ENCODE measurements at places on chromosomes 3 and 15. TPM values are rescaled to one million over a fixed set of nuclear protein-coding genes. Genes with fewer than 3 reads are reported as not detected.

MEX3B gene
- total RNA-seq: 1.6 TPM

RFT1 gene
- 19.7 TPM for total RNA-seq

SLC28A2 gene
- not detected for total RNA-seq

INKA1 gene
- 32.7 TPM for total RNA-seq

GRCh38 chr3:65033576-65033975, 345.8 kb upstream of the ADAMTS9 start:
- H3K27me3 ChIP-seq: no peaks in the 10 kb centered on the region
- H3K27ac ChIP-seq: no peak overlapping the region
- H3K4me1 ChIP-seq: no peaks in the 10 kb centered on the region
- no peak overlapping the region for H3K4me3 ChIP-seq

DNA sequence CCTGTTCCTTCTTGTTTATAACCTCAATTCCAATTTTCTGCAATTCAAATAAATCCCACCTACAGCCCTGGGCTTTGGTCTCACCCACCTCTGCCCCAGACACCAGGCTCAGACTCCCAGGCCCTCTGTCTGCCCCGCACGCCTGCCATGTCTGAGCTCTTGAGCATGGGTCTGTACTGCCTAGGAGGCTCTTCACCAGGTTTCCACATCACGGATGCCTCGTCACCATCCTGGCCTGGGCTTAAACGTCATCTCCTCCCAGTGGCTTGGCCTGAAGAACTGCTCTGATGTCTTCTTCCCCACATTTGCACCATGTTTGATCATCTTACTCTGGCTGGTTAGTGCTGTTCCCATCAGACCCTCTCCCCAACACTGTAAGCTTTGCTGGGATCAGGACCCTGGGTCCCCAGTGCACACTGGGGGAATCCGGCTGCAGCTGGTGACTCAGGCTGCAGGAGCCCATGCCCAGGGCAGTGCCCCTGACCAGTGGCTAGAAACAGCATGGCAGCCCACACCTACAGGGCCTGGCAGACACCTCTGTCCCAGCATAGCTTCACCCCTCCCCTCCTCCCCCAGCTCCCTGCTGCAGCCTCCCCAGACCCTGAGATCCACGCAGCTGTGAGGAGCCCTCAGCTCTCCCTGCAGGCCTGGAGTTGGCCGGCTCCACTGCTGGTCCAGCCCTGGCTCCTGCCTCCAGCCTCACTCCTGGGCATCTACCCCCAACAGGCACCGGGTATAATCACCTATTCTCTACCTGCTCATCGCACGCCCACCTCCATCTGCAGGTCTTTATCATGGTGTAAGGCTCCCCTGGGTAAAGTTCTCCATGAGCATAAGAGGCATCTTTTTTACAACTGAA, 162.8 kb upstream of the NSMCE3 start:
- no peak overlapping the region for H3K4me3 ChIP-seq
- no peak for DNase-seq
- H3K4me1 ChIP-seq: no peaks in the 10 kb centered on the region
- peaks cover 4% of the 10 kb centered on the region for H3K27me3 ChIP-seq

DNA sequence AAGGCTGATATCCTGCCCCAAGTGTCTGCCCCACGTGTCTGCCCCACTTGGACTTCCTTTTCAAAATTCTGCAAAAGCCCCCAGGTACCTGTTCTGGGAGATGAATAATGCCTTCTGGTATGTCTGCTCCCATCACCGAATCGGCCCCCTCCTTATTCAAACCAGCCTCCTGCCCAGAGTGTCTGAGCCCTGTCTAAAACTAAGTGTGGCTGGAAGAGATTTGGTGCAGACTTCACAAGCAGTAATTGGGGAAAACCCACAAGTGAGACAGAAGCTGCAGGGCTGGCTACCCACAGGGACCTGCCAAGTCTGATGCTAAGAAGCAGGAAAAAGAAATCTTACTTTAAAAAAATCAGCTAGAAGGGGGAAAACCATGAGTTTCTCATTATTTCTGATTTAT, 85.1 kb downstream of the DUT start:
- no peak overlapping the region for H3K27ac ChIP-seq
- no peaks in the 10 kb centered on the region for H3K27me3 ChIP-seq
- H3K36me3 ChIP-seq: peaks cover 24% of the 10 kb centered on the region
- H3K4me3 ChIP-seq: no peak overlapping the region

DAZL gene
- not detected for total RNA-seq

DNA sequence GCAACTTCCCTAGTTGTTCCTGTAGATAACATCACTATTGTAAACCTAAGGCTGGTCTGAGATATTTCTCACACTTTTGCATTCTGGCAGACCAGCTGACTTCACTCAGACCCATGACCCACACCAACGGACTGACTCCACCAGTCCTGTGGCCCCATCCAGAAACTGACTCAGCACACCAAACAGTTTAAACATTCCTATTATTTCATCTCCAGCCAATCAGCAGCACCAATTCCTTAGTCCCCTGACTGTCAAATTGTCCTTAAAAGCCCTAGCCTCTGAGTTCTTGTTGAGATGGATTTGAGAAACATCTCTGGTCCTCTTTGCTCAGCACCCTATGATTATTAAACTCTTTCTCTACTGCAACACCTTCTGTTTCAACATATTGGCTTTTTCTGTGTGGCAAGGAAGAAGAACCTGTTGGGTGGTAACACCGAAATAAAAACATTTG, 12.2 kb upstream of the IDH2 start:
- H3K36me3 ChIP-seq: no peaks in the 10 kb centered on the region
- no peak for DNase-seq
- H3K4me1 ChIP-seq: no peaks in the 10 kb centered on the region
- no peak overlapping the region for H3K4me3 ChIP-seq
- H3K27ac ChIP-seq: no peak overlapping the region

- DNase-seq: peak; percentile 47
- H3K36me3 ChIP-seq: no peaks in the 10 kb centered on the region
- no peaks in the 10 kb centered on the region for H3K27me3 ChIP-seq
- no peak overlapping the region for H3K27ac ChIP-seq
- H3K4me1 ChIP-seq: peaks cover 30% of the 10 kb centered on the region
Observed at GRCh38 chr3:134339331-134339730, 34.9 kb downstream of the AMOTL2 start.

DNA sequence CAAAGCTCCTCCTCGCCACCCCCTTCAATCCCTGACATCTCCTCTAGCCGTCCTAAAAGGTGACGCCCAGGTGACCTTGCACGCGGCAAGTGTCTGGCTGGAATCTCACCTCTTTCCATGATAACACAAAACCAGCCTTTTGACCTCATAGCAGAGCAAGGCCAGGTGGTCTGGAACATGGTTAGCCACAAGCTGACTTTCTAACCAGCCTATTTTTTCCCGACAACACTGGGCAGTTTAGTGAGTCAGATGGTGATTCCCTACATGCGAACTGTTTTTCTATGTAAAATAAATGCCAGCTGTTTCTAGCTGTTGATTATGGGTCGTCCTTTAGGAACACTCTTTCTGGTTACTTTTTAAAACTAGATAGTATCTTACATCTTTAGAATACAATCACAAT, 243.0 kb downstream of the CD47 start:
- no peaks in the 10 kb centered on the region for H3K27me3 ChIP-seq
- H3K4me3 ChIP-seq: no peak overlapping the region
- no peak overlapping the region for H3K27ac ChIP-seq
- no peak for DNase-seq
- no peaks in the 10 kb centered on the region for H3K36me3 ChIP-seq

DNA sequence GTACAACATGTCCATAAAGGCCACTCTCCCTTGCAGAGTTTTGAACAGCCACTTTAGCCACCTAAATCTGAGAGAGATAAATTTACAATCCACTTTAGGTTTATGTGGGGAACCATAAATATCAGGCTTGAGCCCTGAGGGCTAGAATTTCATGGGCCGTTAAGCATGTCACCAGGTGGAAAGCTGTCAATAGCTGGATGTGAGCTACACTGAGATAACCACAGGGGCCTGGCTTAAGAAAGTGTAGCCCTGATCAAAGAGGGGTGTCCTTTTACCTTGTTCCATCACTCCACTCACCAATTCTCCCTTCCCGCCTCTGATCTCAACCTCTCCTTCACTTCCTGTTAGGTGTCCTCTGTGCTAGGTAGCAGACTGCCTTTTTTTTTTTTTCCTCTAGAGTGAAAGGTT, 172.8 kb upstream of the ICE2 start:
- no peak overlapping the region for H3K4me3 ChIP-seq
- H3K27ac ChIP-seq: no peak overlapping the region
- no peak for DNase-seq
- peaks cover 23% of the 10 kb centered on the region for H3K4me1 ChIP-seq

DNA sequence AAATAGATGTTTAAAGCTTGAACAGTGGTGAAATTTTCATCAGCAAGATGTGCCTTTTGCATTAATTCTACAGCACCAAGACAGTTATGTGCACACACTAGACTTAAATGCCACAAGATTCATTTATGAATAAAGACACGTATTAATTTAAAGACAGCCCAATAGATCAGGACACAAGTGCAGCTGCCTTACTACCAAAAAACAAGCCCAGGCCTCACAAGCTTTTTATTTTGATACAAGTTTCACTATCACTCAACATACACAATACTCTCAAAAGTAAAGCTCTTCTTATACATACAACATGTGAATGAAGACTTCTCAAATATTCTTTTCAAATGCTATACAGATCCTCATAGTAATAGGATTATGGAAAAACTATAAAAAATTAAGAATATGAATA, 2.4 kb downstream of the ACAP2 start:
- no peak for DNase-seq
- no peaks in the 10 kb centered on the region for H3K36me3 ChIP-seq
- peaks cover 37% of the 10 kb centered on the region for H3K4me1 ChIP-seq
- H3K27me3 ChIP-seq: no peaks in the 10 kb centered on the region
- no peak overlapping the region for H3K27ac ChIP-seq

DNA sequence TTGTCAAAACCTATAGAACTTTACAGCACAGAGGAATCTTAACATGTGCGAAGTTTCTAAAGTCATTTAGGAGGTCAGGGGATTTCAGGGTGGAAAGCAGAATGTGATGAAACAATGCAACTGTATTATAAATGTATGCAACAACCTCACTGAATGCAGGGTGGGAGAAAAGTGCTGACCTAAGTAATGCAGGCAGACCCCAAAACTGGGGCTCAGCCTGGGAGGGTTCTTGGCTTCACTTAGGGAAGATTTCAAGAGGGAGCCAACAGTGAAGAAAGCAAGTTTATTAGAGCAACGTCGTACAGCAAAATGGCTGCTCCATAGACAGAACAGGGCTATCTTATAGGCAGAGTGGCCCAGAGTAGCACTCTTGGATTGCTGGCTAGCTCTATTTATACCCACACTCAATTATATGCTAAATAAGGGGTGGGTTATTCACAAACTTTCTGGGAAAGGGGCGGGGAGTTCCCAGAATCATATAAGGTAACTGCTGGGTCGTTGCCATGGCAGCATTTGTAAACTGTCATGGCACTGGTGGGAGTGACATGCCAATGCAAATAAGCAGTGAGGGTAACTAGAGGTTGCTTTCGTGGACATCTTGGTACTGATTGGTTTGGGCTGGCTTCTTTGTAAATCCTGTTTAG, 14.2 kb upstream of the CAND2 start:
- H3K36me3 ChIP-seq: no peaks in the 10 kb centered on the region
- no peak overlapping the region for H3K27ac ChIP-seq
- no peak overlapping the region for H3K4me3 ChIP-seq
- no peak for DNase-seq
- no peaks in the 10 kb centered on the region for H3K4me1 ChIP-seq

- no peaks in the 10 kb centered on the region for H3K36me3 ChIP-seq
- no peak overlapping the region for H3K27ac ChIP-seq
- H3K4me3 ChIP-seq: peak overlapping the region; percentile 27
Observed at GRCh38 chr3:27728195-27729087, 6.3 kb upstream of the EOMES start.

Measured in suprapubic skin (tissue), 4 donors.